ENCODE measurements at places on chromosomes 12 and 14. TPM values are rescaled to one million over a fixed set of nuclear protein-coding genes. Genes with fewer than 3 reads are reported as not detected.

- no peak overlapping the region for H3K27ac ChIP-seq
- H3K36me3 ChIP-seq = no peaks in the 10 kb centered on the region
- H3K4me3 ChIP-seq = no peak overlapping the region
- no peak for DNase-seq
- H3K27me3 ChIP-seq = no peaks in the 10 kb centered on the region
- H3K4me1 ChIP-seq = no peaks in the 10 kb centered on the region
These were observed 16.0 kb downstream of the C14orf132 start for GRCh38 chr14:96055065-96055752.

The DYRK4 gene
- 36.2 TPM for total RNA-seq

The FGD6 gene
- total RNA-seq = 17.3 TPM

- peaks cover 89% of the 10 kb centered on the region for H3K4me1 ChIP-seq
- H3K27ac ChIP-seq = peak overlapping the region; percentile 100
- no peaks in the 10 kb centered on the region for H3K27me3 ChIP-seq
- no peak for DNase-seq
These were observed 8.5 kb downstream of the BTG1 start for GRCh38 chr12:92136965-92137721.

- H3K4me3 ChIP-seq = peak overlapping the region; percentile 26
- H3K36me3 ChIP-seq = no peaks in the 10 kb centered on the region
- H3K27ac ChIP-seq = peak overlapping the region; percentile 56
These were observed 143.4 kb upstream of the C14orf180 start for GRCh38 chr14:104436047-104436591.

DNA sequence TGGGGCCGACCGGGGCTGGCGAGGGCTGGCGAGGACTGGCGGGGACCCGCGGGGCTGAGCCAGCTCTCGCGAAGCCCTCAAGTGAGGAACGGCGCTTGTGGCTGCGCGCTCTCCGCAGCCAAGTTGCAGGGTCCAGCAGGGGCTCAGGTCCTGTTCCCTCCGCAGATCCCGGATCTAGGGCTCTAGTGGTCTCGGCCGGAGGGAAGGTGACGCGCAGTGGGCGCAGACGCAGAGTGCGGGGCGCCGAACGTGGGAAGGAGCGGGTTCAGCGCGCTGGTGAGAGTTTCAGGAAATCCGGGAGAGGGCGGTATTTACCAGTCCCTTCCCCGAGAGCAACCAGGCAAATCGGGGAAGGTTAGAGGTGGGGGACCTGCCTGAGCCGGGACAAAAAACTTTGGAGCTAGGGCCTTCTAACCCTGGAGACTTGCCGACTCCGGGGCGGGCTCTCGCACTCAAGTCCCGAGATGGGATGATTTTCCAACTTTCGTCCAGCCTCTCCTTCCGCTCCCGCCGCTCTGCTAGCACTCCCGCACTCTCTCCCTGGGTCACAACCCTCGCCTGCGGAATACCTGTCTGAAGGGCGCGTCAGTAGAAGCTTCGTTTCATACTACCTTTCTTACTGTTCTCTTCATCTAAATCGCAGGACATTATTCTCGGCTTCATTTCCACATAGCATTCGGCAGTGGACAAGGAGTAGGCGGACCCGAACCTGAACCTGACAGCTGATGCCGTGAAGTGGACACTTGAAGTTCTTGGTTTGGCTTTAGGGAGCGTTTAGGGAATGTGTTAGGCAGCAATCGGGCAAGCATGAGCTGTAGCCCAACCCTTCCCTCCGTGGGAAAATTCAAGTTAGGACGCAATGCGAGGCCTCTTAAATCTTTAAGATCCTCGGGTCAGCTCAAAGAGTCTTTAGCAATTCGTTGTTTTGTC lies 13.6 kb upstream of the PAX9 start:
- H3K27me3 ChIP-seq = peaks cover 69% of the 10 kb centered on the region
- H3K36me3 ChIP-seq = no peaks in the 10 kb centered on the region
- H3K4me3 ChIP-seq = peak overlapping the region; percentile 29
- peak; percentile 62 for DNase-seq
- H3K27ac ChIP-seq = no peak overlapping the region

DNA sequence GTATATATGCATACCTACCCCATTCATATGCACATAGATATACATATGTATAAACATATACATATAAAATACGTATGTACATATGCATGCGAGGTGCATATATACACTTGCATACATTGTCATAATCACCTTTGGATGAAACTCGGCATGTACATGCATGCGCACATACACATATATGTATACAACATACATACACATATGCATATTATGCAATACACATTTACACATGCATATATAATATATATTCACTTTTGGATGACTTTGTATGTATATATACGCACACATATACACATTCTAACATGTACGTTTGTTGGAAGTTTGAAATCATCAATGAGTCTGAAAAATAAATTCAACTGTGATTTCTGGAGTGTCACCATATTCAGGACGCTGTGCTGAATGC lies 401.6 kb upstream of the TBX3 start:
- H3K4me3 ChIP-seq = no peak overlapping the region
- H3K27ac ChIP-seq = no peak overlapping the region
- H3K36me3 ChIP-seq = no peaks in the 10 kb centered on the region
- no peak for DNase-seq
- no peaks in the 10 kb centered on the region for H3K27me3 ChIP-seq

The SIX6 gene
- total RNA-seq = not detected

- no peak overlapping the region for H3K27ac ChIP-seq
- no peaks in the 10 kb centered on the region for H3K36me3 ChIP-seq
- H3K4me1 ChIP-seq = no peaks in the 10 kb centered on the region
- H3K4me3 ChIP-seq = no peak overlapping the region
- DNase-seq = no peak
- H3K27me3 ChIP-seq = no peaks in the 10 kb centered on the region
These were observed 220.5 kb downstream of the SEC23A start for GRCh38 chr14:38882533-38882932.

The RASAL1 gene
- 0.24 TPM for total RNA-seq

DNA sequence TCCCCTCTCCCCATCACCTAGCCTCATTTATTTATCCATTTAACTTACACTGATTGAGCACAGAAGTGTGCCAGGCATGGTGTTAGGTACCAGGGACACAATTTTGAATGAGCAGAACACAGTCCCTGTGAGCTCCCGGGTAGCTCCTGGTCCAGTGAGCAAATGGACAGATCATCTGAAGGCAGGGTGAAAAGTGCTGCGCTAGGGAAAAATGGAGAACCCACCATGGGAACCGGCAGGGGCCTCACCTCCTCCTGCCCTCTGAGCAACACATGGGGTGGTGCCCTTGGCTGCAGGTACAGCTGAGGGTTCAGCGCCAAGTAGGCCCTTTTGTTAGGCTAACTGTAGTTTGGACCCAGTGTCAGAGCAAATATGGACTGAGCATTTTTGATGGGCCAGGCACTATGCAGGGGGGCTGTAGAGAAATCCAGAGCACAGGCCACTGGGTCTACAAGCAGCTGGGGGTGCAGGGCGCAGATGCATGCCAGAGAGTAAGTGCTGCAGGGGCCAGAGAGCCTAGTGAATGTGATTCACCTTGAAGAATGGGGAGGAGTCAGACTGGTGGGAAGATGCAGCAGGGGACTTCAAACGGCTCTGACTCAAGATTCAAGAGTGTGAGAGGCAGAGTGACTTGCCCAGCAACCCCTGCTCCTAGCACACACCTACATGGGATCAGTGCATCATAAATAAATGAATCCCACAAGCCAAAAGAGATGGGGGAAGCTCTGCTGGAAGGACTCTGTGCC lies 28.2 kb downstream of the LTBP2 start:
- peaks cover 11% of the 10 kb centered on the region for H3K4me1 ChIP-seq
- H3K27ac ChIP-seq = no peak overlapping the region
- DNase-seq = no peak
- H3K27me3 ChIP-seq = no peaks in the 10 kb centered on the region
- H3K36me3 ChIP-seq = no peaks in the 10 kb centered on the region
- no peak overlapping the region for H3K4me3 ChIP-seq

GRCh38 chr14:105055736-105056302 lies 9.4 kb downstream of the GPR132 start:
- H3K4me1 ChIP-seq = peaks cover 26% of the 10 kb centered on the region
- H3K27ac ChIP-seq = no peak overlapping the region
- H3K36me3 ChIP-seq = no peaks in the 10 kb centered on the region
- DNase-seq = no peak
- no peaks in the 10 kb centered on the region for H3K27me3 ChIP-seq
- no peak overlapping the region for H3K4me3 ChIP-seq

- no peaks in the 10 kb centered on the region for H3K36me3 ChIP-seq
- H3K4me1 ChIP-seq = no peaks in the 10 kb centered on the region
- no peaks in the 10 kb centered on the region for H3K27me3 ChIP-seq
- no peak for DNase-seq
- no peak overlapping the region for H3K27ac ChIP-seq
These were observed 34.0 kb downstream of the EGLN3 start for GRCh38 chr14:33916663-33917565.

The KRT85 gene
- total RNA-seq = not detected

DNA sequence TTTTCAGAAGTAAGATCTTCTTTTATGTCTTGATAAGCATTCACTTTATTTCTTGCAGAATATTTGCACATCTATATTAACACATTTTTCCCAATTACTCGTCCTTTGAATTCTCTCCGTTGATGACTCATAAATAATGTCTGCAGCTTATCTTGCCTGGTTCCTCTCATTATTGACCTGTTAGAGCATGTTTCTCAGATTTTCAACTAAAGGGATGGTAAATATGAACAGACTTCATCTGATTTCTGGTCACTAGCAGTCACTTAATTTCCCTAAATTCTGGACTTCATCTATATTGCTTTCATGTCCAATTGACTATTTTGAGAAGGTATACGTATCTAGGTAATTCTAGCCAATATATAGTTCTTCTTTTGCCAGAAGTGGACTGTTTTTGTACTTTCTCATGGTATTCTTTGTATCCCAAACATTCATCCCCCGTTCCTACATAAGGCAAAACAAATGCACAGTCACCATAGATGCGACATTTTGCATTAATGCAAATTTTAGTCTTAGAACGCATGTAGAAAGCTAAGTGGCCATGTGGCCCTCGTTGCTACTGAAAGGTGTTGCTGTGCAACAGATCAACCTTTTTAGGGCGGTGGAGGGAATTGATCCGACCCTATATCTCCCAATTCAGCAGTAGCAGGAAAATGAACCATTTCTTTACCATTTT lies 6.2 kb downstream of the PIK3C2G start:
- no peak overlapping the region for H3K27ac ChIP-seq
- H3K36me3 ChIP-seq = no peaks in the 10 kb centered on the region
- H3K27me3 ChIP-seq = no peaks in the 10 kb centered on the region
- no peak for DNase-seq
- H3K4me3 ChIP-seq = no peak overlapping the region

DNA sequence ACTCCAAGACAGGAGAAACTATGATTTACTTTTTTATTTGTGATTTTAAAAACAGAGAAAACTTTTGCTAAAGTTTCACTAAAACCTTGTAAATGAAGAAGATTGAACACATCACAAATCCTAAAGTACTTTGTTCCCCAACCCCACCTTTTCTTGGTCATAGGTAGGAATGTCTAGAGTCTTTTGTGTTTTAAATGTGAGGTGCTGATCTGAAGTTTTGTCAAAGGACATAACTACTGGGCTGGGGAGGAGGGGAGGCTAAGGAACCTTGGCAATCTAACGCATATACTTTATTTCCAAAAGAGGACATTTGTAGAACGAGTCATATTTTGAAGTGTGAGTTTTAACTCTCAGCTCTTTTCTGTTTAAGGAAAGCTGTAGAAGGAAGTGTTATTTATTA lies 37.2 kb downstream of the CATSPERB start:
- no peaks in the 10 kb centered on the region for H3K4me1 ChIP-seq
- no peak for DNase-seq
- no peak overlapping the region for H3K27ac ChIP-seq

- no peaks in the 10 kb centered on the region for H3K27me3 ChIP-seq
- no peaks in the 10 kb centered on the region for H3K36me3 ChIP-seq
- peaks cover 4% of the 10 kb centered on the region for H3K4me1 ChIP-seq
- H3K27ac ChIP-seq = no peak overlapping the region
- peak; percentile 30 for DNase-seq
These were observed 15.5 kb downstream of the SLC25A29 start for GRCh38 chr14:100290607-100291304.

- H3K27me3 ChIP-seq = no peaks in the 10 kb centered on the region
- no peak overlapping the region for H3K27ac ChIP-seq
- H3K4me1 ChIP-seq = no peaks in the 10 kb centered on the region
- peaks cover 16% of the 10 kb centered on the region for H3K36me3 ChIP-seq
- no peak overlapping the region for H3K4me3 ChIP-seq
- DNase-seq = no peak
These were observed 25.2 kb downstream of the HAL start for GRCh38 chr12:95970905-95971304.

The ERP27 gene
- 5.3 TPM for total RNA-seq

- no peak overlapping the region for H3K4me3 ChIP-seq
- peak; percentile 60 for DNase-seq
- H3K36me3 ChIP-seq = no peaks in the 10 kb centered on the region
- peaks cover 8% of the 10 kb centered on the region for H3K4me1 ChIP-seq
- H3K27me3 ChIP-seq = no peaks in the 10 kb centered on the region
These were observed 9.1 kb downstream of the HEATR5A start for GRCh38 chr14:31411218-31411727.

GRCh38 chr12:10551375-10551774 lies 45.7 kb downstream of the EIF2S3B start:
- no peak for DNase-seq
- H3K4me3 ChIP-seq = no peak overlapping the region
- H3K36me3 ChIP-seq = no peaks in the 10 kb centered on the region
- no peaks in the 10 kb centered on the region for H3K27me3 ChIP-seq
- no peak overlapping the region for H3K27ac ChIP-seq
- no peaks in the 10 kb centered on the region for H3K4me1 ChIP-seq

The BRAP gene
- 15.3 TPM for total RNA-seq

The ANO4 gene
- total RNA-seq = not detected

- H3K4me3 ChIP-seq = peak overlapping the region; percentile 55
- no peak overlapping the region for H3K27ac ChIP-seq
- no peak for DNase-seq
- H3K36me3 ChIP-seq = no peaks in the 10 kb centered on the region
These were observed 10.7 kb downstream of the AGAP2 start for GRCh38 chr12:57727758-57728395.

The KRT3 gene
- not detected for total RNA-seq

DNA sequence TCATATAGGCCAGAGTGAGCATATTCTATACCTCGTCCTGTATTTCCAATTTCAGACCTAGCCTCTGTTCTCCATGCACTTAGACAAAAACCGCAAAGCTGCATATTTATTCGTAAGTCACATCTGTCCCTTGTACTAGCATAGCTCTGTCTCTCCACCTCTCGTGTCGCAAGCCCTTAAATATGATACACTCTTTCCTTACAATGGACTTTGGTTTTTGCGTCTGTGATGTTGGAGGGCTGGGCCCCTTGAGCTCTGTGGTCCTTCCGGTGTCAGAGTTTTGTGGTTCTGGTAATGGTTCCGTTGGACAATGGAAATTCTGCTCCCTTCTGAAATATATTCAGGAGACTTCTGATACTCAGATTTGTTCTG lies 11.3 kb downstream of the PRKCH start:
- no peak overlapping the region for H3K4me3 ChIP-seq
- H3K27me3 ChIP-seq = no peaks in the 10 kb centered on the region
- H3K27ac ChIP-seq = peak overlapping the region; percentile 29
- DNase-seq = no peak

GRCh38 chr14:100410056-100410565 lies 87.0 kb downstream of the SLC25A47 start:
- H3K36me3 ChIP-seq = no peaks in the 10 kb centered on the region
- H3K4me3 ChIP-seq = no peak overlapping the region
- H3K27ac ChIP-seq = no peak overlapping the region
- no peaks in the 10 kb centered on the region for H3K27me3 ChIP-seq

Data from left lung (tissue), 14 donors.